ENCODE measurements at places on chromosomes 5 and 9.

DNA sequence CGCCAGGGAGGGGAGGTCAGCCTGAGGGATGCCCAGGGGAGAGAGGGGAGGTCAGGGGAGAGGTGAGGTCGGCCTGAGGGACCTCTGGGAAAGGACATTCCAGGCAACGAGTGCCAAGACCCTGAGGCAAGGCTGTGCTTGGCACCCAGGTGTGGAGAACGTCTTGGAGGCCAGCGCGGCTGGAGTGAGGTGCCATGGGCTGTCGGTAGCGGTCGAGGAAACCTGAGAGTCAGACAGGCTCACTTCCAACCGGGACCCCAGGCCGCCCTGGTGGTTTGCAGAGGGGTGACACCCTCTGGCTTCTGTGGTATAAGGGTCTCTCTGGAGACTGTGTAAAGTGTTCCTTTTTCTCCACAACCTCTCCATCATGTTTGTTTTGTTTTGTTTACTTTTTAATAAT, 82.9 kb downstream of the CACNA1B start:
- no peak for DNase-seq

- no peak for DNase-seq
These were observed 5.7 kb downstream of the CDO1 start for GRCh38 chr5:115810761-115811160.

DNA sequence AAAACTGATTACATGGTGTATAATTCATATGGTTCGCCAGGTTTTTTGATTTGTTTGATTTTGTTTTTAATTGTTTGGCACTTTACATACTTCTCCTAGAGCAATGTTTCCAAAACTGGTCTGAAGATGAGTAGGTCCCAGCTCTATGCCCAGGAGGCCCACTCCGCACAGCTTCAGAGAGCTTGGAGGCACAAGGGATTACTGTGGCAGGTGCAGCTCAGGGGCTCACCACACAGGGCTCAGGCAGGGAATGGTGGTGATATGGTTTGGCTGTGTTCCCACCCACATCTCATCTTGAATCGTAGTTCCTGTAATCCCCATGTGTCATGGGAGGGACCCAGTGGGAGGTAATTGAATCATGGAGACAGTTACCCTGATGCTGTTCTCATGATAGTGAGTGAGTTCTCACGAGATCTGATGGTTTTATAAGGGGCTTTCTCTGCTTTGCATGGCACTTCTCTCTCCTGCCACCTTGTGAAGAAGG, 296.6 kb downstream of the MED10 start:
- no peak for DNase-seq

GRCh38 chr9:115691693-115692092, 461.9 kb upstream of the PAPPA start:
- DNase-seq: no peak

DNA sequence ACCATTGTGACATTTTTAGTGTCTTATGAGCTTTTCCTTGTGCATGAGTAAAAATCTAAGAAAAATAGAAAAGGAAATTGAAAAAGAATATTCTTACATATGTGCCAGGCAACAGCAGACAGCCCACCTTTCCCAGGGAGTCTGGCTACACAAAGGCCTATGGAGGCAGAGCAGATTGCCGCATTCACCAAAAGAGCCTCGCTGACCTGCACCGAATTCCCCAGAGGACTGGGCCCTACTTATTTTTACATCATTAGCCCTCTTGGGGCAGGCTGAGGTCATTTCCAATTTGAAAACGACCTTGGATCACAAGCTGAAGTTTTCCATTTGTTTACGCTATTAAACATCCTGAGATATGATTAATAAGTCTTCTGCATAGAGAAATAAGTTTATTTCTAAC, 66.2 kb upstream of the WDR41 start:
- DNase-seq: no peak

GRCh38 chr9:105656131-105656921, 5.9 kb upstream of the TAL2 start:
- DNase-seq: no peak

GRCh38 chr9:73541923-73542322, 390.3 kb downstream of the ANXA1 start:
- no peak for DNase-seq

- no peak for DNase-seq
These were observed 344.3 kb downstream of the RAB3C start for GRCh38 chr5:58927181-58927580.

DNA sequence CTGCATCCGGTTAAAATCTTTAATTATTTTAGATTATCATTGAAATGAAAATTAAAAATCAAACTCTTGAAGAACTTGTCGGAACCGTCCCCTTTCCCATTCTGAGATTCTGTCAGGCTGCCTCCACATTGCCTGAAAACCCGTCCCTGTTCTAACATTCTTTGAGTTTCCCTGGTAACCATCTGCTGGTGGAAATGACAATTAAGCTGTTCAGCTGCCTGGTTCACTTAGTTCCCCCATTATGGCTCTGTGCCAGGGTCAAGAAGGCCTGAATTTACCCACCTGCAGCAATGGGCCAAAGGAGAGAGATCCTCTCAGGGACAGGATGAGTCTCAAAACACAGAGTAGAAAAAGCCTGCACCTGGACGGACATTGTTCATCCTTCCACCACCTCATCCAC, 11.8 kb upstream of the TCOF1 start:
- DNase-seq: no peak

DNA sequence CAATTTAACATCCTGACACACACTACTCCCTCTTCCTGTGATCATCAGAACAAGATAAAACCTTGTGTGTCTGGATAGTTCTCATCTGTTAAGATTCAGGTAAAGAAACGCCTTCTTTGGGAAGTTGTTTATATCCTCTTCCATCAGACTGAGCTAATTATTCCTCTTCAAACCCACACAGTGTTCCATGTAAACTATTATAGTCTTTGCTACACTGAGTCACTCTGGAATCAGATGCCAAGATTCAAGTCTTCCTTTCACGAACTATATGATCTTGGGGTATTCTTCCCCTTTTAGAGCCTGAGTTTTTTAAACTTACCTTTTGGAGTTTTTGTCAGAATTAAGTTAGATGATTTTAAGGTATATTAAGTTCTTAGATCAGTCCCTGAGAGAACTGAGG, 2.0 kb downstream of the OR1J1 start:
- DNase-seq: no peak

- DNase-seq: no peak
These were observed 41.9 kb downstream of the SLC22A5 start for GRCh38 chr5:132411304-132412013.

DNA sequence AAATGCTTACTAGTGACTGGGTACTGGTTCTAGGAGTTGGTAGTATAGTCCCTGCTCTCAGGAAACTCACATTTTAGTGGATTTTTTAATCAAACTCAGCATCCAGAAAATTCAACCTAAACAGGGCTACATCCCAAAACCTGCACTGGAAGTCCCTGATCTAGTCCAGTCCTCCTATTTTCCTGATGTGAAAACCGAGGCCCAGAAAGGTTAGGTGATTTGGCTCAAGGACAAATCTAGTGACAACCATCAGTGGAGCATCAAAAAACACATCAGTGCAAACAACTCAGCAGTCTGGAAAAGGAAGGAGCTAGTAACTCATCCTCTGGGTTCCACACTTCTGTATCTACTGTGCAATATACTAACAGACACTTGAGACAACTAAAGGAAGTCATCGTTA, 38.2 kb downstream of the SERINC5 start:
- no peak for DNase-seq

- no peak for DNase-seq
These were observed 221.7 kb downstream of the FGF10 start for GRCh38 chr5:44167540-44167939.

DNA sequence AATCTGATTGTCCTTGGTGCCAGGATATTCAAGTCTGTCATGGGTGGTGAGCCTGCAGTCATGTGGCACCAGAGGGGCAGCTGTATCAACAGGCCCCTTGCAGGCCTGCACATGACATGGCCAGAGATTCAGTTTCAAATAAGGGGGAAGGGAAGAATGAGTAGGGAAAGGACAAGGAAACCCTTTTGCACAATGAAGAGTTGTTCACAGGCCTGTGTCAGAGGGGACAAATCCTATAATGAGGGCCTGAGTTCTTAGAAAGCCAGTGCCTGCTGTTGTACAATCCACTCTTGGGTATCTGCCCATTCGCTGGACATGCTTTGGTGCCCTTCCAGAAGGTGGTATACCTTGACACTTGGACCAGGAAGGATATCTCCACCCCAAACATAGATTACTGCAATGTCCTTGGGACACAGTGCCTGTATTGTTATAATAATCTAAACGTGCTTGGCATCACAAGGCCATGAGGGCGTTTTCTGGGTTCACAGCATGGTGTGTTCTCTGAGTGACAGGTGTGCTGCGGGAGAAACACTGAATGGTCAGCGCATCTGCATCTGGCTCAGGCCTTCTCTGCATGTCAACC, 1.9 kb upstream of the TMEM171 start:
- peak; percentile 62 for DNase-seq

DNA sequence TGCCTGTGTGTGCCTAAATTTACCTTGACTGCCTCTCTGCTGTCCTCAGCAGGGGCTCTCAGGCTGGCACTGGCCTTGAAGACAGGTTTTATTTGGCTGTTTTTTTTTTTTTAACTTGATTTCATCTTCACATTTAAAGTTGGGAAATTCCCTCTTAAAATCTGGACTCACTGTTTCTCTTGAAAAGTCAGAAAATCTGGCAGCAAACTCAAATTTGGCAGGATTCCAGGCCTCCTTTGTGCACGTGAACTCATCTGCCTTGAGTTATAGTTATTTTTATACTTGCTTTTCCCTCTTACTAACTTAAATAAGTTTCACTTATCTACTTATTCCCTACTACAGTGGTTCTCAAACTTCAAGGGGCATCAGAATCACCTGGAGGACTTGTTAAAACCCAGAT, 118.4 kb upstream of the MAP3K1 start:
- no peak for DNase-seq

DNA sequence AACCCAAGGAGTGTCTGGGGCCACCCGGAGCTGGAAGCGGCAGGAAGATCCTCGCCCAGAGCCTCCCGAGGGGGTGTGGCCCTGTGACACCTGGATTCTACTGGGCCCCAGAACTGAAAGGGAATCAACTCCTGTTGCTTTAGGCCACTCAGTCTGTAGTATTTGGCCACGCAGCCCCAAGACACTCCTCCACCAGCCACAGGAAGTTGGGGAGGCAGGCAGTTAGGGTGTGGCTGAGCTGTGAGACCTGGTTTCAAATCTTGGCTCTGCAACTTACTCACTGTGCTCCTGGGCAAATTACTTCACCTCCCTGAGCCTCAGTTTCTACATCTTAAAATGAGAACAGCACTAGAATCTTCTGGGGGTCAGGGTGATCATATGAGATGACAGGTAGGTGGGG, 119.8 kb upstream of the PPP1R26 start:
- no peak for DNase-seq

- DNase-seq: no peak
These were observed 18.5 kb downstream of the C9orf85 start for GRCh38 chr9:71929791-71930440.

DNA sequence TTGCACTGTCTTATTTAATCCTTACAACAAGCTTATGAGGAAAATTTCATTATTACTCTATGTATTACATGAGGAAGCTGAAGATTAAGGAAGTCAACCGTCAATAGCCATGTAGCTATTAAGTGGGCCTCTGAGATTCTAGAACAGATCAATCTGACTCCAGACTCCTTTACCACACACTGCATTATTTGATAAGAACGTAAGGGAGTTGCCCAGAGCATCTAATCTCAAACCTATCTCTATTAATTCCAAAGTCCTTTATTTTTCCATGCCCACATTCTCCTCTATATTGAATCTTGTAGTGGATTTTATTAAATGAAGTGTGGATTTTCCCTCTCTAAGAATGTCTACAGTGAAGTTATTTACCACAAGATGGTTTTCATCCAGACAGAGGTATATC, 118.2 kb upstream of the MTAP start:
- DNase-seq: no peak

- DNase-seq: no peak
These were observed 173.8 kb upstream of the DAP start for GRCh38 chr5:10934783-10935355.

DNA sequence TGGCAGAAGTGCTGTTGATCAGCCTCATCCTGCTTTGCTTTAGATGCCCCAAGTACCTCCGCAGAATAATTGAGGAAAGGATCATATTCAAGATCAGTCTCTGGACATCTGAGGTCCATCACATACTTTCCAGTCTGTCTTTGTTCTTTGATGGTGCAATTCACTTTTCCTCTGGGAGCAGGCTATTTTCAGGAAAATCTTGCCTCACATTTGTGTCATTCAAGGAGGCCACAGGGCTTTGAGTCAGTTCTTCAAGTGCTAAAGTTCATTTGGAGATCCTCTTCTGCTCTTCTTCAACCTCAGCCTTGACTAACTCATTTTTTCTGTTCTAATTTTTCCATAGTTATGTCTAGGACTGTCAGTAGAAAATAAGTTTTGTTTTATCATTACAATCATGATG, 18.6 kb downstream of the EQTN start:
- DNase-seq: no peak

- DNase-seq: no peak
These were observed 774.3 kb downstream of the KCTD16 start for GRCh38 chr5:144944936-144945335.

- no peak for DNase-seq
These were observed 137.5 kb downstream of the C5orf15 start for GRCh38 chr5:133830911-133831310.

DNA sequence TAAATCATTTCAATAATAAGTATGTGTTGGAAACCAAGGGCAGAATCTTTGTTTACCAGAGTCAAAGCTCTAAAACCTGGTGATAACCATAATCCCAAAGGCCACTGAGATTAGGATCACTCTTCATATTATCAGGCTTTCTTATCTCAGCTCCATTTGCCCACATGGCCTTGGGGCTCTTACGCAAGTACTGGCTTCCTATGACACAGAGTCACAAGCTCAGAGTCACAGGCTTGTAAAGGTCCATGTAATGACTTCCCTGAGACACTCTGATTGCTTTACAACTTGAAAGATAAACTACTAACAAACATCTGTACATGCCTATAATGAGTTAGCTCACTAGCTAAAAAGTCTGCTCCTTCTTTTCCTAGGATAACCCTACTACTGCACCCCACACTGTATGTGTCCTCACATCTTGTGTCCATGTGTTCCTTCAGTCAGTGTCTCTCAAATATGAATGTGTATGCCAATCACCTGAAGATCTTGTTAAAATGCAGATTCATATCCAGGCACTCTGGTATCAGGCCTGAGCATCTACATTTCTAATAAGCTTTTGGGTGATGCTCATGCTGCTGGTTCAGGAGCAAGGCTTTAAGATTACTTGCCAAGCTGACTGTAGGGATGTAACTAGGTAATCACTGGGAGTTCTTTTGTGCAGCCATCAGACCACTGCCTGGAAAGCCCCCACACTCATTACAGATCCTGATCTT, 28.4 kb downstream of the SEMA6A start:
- peak; percentile 90 for DNase-seq

DNA sequence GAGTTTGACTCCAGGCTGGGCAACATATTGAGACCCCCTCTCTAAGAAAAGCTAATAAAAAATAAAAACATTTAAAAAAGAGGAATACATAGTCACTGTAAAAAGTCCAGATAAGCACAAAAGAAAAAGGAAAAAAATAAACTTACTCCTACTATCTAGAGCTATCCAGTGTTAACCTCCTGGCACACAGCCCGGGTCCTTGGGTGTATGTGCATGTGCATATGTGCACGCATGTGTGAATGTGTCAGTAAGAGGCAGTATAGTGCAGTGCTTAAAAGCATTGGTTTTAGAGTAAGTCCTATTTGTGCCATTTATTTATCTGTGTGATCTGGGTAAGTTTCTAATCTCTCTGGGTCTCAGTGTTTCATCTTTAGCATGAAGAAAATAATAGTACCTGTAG, 26.7 kb downstream of the FAM219A start:
- DNase-seq: no peak

GRCh38 chr5:1171340-1171941, 30.0 kb upstream of the SLC6A19 start:
- DNase-seq: no peak

- no peak for DNase-seq
These were observed 5.4 kb downstream of the PCAT7 start for GRCh38 chr9:94560237-94560636.

GRCh38 chr5:1413611-1414241, 31.5 kb downstream of the SLC6A3 start:
- peak; percentile 42 for DNase-seq
